Left ventricle myocardium inferior (tissue), 1 donor: ENCODE measurements at places on chromosomes 3 and 15.
A peak's percentile ranks its signal among the peaks of the same experiment; 100 is the strongest.

GRCh38 chr3:30112902-30113484 is 493.4 kb upstream of the TGFBR2 start:
- no peak for DNase-seq

- DNase-seq = no peak
These were observed 367.4 kb downstream of the GAP43 start for GRCh38 chr3:115990669-115991068.

- no peak for DNase-seq
These were observed 55.4 kb downstream of the CCDC54 start for GRCh38 chr3:107432646-107433045.

DNA sequence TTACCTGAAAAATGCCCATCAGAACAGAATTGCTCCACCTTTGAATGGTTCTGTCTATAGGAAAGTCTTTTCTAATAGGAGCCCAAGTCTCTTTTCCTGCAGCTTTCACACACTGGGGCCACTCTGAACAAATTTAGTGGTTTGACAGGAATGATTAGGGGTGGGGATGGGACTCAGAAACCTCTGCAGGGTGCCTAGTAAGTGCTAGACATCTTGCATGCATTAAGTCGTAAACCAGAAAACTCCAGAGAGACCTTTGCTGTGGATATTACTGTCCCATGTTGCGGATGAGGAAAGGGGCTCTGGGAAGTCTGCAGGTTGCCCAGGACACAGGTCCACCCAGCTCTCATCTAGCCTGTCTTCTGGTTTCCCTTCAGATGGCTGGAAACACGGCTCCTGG is 189.7 kb downstream of the OPA1 start:
- DNase-seq = no peak

- DNase-seq = no peak
These were observed 483.2 kb downstream of the TBL1XR1 start for GRCh38 chr3:176714034-176714433.

- DNase-seq = peak; percentile 48
These were observed 62.1 kb upstream of the SLC6A11 start for GRCh38 chr3:10753964-10754363.

DNA sequence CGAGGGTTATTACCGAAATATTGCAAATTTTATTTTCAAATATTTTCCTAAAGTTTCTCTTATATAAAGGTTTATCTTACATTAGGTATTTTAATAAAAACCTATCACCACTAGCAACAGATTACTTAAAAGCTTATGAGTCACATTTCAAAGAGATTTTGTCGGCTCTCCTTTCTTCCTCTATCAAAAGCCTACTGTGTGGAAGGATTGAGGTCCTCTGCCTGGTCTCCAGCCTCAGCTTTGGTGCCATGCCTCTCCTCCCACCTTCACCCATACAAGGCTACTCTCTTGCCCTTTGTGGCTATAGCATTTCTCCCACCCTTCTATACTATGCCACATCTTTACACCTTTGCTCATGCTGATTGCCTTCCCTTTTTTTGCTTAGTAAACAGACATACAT is 199.3 kb downstream of the TNIK start:
- no peak for DNase-seq

DNA sequence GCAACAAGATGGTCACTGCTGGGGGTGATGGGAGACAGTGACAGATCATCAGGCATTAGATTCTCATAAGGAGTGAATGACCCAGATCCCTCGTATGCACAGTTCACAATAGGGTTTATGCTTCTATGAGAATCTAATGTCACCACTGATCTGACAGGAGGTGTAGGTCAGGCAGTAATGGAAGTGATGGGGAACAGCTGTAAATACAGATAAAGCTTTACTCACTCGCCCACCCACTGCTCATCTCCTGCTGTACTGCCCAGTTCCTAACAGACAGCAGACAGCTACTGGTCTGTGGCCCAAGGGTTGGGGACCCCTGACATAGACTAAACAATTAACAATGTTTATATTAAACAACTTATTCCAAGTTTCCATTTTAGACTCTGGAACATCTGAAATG is 25.4 kb downstream of the IFT80 start:
- no peak for DNase-seq

DNA sequence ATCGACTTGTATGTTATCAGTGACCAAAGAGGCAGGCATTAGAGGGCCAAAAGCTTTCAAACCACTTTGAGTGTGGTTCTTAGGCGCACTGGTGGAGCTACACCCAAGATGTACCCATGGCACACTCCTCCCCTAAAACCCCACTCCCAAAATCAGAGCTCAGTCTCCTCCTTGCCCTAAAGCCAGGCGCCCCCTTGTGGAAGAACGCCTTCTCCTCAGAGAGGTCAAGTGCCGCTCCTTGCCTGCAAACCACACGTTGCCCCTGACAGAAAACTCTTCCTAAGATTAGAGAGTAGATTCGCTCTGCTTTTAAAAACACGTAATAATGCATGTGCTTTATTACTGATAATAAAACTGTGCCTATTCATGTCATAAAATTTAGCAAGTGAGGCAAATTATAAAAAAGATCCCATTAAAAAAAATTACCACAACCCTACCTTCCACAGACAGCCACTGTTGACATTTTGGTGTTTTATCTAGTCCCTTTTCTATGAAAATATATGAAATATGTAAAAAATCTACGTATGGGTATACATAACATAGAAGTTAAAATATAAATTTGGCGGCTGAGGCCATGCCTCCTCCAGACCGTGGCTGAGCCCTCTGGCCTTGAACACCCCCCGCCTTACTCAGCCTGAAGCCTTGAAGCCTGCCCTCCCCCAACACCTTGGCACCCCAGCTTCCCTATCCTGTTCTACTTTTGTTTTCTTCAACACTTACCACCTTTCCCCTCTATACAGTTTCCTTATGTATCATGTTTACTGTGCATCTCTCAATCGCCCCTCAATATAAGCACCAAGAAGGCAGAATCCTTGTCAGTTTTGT is 33.5 kb downstream of the BCL2L10 start:
- DNase-seq = peak; percentile 81

DNA sequence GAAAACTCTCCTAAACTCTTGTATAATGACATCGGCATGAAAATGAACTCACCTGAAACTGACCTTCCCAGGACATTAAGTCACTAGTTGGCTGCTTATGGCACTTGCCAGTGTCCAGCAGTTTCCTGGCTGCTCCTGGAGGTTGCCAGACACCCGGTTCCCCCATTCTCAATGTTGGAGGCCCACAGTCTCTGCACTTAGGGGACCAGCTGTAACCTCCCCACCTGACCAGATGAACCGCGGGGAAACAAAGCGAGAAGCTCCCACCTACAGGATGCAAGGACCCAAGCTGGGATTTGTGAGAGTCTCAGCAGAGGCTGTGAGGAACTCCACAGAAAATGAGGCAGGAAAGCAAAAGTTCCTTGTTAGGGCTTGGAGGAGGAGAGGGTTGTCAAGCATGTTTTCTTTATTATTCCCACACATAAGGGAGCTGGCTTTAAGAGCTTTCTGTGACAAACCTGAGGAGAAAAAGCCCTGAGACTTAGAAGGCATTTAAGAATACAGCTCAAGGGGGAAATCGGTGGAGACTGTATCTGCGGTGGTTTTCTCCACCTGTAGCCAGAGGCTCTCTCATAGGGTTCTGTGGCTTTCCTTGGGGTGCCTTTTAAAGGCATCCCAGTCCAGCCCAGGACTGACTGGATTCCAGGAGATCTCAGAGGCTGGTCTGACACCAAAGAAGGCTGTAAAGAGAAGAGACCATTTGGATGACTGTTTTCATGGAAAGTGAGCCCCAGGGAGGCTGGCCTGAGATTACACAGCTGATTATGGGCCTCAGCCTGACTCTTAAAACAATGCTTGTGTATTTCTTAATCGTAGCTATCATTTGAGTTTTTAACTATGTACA is 4.6 kb downstream of the TPM1 start:
- DNase-seq = no peak

DNA sequence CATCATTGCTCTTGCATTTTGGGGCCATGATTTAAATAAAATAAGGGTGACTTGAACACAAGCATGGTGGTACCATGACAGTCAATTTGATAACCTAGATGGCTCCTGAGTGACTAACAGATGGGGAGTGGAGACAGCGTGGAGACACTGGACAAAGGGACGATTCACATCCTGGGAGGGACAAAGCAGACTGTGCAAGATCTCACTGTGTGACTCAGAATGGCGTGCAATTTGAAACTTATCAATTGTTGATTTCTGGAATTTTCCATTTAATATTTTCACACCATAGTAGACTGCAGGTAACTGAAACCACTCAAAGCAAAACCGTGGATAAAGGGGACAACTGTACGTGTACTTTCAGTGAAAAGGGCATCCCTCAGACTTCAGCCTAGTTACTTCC is 25.5 kb downstream of the MCCC1 start:
- DNase-seq = no peak

DNA sequence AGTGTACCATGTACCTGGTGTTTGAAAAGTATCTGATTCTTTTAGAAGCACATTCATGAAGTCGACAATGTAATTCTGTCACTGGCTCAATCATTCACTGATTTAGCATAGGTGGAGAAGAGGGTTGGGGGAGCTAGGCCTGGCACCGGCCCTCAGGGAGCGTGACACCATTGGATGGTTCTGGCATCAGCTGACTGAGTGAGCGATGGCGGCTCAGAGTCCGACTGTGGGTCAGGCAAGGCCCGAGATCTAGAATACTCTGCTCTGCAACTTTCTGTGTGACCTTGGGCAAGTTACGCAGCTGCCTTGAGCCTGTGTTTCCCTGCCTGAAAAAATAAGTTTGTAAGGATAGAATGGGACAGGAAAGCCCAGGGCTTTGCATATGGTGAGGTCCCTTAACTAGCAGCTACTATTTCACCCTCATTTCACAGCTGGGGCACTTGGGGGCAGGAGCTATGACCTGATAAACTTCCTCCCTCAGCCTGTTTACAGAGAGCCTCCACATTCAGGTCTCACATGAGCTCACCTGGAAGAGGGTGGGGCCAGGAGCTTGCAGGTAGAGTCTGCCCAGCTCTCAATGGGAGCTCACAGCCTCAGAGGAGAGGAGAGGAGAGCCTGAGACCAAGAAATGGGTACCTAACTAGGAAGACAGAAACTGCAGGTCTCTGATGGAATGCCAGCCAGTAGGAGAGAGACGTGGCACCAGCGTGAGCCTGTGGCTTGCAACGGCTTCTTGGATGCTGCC is 153.7 kb upstream of the TLE3 start:
- DNase-seq = no peak

DNA sequence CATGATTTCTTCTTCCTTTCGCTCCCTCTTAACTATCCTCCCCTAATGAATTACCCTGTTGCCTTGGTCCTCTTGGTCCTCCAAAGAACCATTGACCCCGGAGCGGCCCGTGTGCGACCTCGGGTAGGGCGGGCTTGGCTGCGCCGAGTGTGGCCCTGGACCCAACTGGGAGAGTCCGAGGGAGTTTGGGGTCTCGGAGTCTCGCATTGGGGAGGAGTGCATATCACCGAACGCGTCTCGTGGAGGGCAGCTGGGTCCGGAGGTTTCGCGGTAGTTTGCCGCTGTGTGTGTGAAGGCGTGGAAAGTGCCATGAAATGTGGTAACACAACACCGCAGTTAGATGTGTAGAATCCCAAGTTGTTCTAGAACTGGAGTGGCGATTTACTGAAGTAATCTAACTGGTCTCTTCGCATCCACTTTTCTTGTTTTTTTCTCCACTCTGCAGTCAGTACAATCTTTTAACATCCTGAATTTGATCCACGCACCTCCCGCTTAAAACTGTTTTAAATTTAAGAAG is 363 bp downstream of the GTF2E1 start:
- DNase-seq = no peak

- no peak for DNase-seq
These were observed 188.9 kb downstream of the MEIS2 start for GRCh38 chr15:36911322-36911944.

DNA sequence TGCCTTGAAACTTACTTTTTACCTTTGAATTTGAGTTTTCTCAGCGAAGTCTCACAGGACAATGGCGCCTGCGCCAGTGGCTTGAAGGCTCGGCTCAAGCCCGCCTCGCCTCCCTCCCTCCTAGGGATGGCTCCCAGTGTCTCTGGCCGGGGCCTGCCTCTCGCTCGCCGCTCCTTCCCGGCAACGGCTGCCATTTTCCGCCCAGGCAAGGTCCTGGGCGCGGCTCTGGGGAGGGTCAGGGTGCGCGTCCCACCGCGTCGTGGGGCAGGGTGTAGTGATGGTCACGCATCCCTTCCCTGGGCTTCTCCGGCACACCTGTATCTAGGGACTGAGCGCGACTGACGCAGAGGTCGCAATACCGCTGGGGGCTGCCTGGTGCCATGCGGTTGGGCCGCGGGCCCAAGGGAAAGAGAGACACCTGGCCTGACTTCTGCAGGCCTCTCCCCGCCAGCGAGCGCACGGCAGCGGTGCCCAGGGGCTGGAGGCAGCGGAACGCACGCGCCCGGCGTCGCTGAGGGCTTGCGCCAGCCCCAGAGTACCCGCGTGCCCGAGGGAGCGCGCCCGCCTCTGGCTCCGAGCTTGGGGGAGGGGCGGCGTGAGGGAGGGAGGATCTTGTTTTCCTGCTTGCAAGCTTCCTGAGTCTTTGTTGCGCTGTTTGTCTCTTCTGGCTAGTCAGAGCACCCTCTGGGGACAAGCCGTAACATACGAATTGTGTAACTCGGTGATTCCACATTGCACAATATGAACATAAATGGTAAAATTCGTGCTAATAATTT is 20.7 kb upstream of the FEM1B start:
- peak; percentile 92 for DNase-seq

- no peak for DNase-seq
These were observed 39.2 kb downstream of the DUT start for GRCh38 chr15:48370460-48370859.

DNA sequence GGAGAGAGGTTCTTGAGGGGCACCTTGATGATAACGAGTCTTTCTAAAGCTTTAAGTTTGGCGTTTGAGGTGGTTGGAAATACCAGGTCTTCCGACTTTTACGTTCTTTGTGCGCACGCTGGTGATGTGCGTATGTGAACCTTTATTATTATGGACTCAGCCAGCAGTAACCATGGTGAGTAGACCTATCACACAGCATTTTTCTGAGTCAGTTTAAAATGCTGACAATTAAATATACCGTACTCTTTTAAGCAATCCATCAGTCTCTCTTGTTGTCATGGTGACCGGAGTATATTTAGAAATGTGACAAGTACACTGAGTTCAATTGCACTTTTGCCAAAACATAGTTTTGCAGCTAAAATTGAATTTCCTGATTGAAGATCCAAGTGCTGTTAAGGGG is 172.2 kb downstream of the LPP start:
- DNase-seq = no peak

DNA sequence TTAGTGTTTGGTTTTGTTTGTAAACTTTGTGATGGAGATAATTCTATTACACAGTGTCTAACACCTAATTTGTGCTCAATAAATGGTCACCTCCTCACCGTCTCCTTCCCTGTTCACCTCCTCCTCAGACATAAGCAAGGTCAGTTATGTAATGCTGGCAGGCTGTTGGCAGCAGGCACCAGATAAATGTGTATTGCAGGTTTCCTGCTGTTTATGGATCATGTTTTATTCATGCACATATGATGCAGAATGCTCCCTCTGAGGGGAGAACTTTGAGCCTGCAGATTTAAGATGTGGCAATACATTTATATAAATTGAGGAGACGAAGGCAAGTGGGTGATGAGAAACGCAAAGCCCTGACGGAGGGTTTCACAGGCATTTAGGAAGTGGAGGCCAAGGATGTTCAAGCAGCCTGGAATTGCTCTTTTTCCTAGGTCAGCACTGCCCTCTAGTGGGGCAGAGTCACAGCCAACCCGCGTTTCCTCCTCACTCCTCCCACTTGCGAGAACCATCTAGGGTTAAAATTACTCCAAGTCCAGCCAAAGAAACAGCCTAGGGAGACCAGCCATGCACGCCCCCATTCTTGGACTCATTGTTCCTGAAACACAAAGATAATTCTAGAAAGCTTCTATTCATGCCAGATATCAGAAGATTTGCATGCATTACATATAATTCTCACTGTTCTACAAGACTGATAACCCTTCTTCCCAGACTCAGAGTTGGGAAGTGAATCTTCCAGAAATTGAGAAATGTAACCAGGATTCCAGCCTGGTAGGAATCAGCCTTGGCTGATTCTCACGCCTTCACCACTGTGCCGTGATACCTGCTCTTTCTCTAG is 228.7 kb downstream of the SLCO3A1 start:
- DNase-seq = peak; percentile 67
